ENCODE measurements at places on chromosomes 2 and 18.

GRCh38 chr18:62586781-62587487 is 64.1 kb downstream of the ZCCHC2 start:
- no peak for DNase-seq

DNA sequence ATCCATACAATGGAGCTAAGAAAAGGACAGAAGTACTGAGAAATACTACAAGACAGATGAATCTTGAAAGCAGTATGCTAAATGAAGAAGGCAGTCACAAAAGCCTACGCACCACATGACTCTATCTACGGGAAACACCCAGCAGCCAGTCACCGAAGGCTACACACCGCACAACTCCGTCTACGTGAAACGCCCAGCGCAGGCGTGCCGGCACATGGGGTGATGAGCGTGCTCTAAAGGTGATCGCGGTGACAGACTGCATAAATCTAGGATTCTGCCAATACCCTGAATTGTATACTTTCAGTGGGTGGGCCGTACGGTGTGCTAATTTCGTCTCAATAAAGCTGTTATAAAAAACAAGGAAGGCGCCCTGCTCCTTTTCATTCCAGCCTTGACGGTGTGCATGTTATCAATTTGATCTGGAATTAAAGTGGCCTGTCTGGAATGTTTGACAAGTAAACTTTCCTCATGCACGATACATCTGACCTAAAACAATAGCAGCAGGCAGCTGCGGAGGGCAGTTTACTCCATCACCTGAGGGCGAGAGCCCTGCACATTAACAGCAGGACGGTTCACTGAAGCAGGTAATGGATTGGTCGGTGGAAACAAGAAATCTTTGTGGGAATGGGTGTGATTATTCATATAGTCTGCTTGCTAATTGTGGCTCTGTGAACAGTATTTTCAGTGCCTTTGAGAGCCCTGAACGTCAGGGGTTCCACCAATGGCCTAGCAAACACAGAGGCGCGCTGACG is 86.2 kb upstream of the SALL3 start:
- no peak for DNase-seq

GRCh38 chr18:9215221-9215933 is 78.8 kb downstream of the ANKRD12 start:
- DNase-seq, result no peak

- peak; percentile 96 for DNase-seq
Measured at GRCh38 chr2:10043256-10043905, at the start of gene KLF11. TSS of gene KLF11 (plus strand) at chr2:10043550. CDS start at chr2:10043717, 167 bp downstream.

DNA sequence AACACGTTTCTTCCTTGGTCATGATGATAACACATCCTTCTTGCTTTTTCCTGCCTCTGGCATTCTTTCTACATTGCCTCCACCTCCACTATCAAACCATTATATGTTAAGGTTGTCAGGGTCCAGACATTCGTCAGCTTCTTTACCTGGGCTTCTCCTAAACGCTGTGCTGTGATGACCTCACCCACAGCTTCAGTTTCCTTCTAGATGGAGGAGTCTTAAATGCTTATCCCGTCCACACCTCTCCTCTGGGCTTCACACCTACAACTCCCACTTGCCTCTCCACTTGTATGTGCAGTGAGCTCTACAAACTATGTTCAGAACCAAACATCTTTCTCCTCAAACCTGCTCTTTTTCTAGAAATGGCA is 666 bp upstream of the STAT1 start:
- no peak for DNase-seq

DNA sequence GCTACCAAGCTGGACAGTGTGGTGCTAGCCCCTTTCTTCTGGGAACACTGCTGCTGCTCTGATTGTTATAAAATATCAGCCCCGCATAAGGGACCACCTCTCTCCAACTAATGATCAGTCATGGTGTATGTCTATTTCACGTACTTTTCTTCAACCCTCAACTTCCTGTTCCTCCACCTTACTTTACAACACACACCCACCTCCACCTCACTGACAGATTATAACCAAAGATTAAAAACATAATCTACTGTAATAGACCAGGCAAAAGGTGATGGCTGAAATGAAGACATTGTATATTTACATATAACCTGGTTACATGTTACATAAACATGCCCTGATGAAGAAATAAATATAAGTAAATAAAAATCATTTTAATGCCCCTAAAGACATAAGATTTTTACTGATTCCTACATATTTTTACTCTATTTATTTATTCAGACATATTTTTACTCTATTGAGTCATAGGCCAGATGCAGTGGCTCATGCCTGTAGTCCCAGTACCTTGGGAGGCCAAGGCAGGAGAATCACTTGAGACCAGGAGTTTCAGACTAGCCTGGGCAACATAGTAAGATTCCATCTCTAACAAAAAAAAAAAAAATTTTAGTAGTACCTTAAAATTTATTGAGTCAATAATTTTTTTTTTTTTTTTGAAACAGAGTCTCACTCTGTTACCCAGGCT is 12.8 kb downstream of the STK39 start:
- DNase-seq, result no peak

- DNase-seq, result peak; percentile 68
Measured at GRCh38 chr2:144501118-144501517, 18.8 kb downstream of the ZEB2 start.

DNA sequence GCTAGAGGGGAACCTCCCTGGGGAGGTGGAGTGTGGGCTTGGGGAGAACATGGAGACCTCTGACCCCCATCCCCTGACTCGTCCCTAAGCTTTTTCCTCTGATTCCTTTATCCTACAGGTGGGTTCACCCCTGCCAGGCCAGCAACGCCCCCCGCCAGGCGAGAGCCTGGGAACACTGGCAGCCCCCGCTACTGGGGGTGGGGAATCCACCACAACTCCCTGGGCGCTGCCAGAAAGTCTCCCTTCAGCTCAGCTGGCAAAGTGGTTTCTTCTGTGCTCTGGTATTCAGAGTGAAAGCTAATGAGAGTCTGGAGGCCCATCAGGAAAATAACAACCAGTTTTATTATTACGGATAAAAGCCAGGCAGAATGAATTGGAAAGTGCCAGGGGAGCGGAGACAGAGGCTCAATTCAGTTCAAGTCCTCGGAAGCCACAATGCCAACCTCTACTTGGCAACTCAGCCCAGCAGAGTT is 2.8 kb downstream of the DIPK1C start:
- DNase-seq, result peak; percentile 46

GRCh38 chr2:51011693-51012092 is 20.2 kb downstream of the NRXN1 start:
- DNase-seq, result no peak

DNA sequence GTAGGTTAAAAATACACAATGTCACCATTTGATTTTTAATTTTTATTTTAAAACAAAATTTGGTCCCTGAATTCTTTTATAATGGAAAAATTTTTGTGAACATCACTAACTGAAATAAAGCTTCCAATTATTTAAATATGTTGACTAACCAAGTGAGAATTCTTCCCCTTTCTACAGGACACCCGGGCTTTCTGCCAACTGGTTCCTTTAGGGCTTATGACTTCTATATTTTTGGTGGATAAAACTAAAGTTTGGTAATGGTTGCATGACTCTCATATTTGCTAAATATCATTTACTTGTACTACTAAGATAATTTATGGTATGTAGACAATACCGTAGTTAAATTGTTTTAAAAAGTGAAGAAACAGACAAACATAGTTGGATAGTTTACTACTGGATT is 291.0 kb upstream of the DOK6 start:
- peak; percentile 35 for DNase-seq

- no peak for DNase-seq
Measured at GRCh38 chr2:238506371-238507068, 79.8 kb downstream of the ASB1 start.

DNA sequence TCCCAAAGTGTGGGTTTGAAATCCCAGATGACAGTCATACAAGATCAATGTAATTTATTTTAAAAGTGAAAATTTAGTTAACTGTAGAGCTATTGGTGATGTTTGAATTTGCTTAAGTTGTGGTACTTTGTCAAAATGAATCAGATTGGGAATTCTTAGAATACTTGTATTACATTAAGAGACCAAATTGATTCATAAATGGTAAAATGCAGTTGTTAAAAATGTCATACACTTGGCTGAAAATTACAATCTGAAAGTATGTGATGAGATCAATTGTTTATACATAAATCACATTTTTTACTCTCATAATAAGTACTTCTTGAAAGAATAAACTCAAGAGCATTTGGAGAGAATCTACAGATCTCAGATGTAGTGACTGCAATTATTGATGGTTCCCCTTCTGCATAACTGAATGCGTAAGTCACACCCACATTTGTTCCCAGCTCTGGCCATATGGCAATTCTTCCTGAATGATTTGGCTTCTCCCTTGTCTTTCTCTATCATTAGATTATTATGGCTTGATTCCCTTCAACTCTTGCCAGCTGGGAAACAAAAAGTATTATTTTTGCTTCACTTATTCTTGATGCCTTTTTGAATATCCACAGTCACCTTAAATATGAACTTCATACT is 558.5 kb downstream of the CPS1 start:
- DNase-seq, result peak; percentile 47

DNA sequence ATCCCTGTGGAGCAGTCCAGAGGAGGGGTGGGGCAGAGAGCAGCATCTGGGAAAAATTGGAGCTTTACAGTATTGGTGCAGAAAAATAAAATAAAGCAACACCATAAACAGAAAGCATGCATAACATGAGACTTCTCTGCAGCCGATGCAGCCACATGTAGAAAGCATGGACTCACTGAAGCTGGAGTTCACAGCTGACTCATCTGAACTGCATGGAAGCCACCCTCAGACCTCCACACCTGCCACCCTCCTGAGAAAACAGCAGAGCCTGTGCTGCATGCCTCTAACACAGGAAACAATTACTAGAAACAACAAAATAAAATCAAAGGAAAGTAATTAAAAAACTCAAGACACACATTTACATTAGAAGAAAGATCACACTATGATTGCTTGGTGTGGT is 169.4 kb upstream of the ALKAL2 start:
- DNase-seq, result no peak

DNA sequence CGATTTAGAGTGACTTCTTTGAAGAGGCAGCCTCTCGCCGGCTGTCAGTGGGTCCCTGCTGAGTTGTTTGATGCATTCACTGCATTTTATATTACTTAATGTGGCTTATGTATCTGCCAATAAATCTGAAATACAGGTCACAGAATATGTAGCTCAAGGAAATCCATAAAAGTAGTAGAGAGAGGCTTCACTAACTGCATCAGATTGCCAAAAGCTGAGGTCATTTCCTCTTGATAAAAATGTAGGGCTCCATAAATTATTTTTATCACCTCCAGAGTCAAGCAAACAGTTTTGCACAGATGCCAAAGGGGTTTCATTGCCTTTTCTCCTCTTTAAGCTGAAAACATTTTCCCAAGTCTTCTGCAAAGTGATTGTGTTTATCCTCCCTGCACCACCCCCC is 36.5 kb upstream of the CCDC93 start:
- DNase-seq, result no peak

GRCh38 chr18:31429623-31430022 is 17.9 kb upstream of the DSG3 start:
- DNase-seq, result no peak

GRCh38 chr2:58156780-58157179 is 84.3 kb downstream of the FANCL start:
- peak; percentile 75 for DNase-seq

DNA sequence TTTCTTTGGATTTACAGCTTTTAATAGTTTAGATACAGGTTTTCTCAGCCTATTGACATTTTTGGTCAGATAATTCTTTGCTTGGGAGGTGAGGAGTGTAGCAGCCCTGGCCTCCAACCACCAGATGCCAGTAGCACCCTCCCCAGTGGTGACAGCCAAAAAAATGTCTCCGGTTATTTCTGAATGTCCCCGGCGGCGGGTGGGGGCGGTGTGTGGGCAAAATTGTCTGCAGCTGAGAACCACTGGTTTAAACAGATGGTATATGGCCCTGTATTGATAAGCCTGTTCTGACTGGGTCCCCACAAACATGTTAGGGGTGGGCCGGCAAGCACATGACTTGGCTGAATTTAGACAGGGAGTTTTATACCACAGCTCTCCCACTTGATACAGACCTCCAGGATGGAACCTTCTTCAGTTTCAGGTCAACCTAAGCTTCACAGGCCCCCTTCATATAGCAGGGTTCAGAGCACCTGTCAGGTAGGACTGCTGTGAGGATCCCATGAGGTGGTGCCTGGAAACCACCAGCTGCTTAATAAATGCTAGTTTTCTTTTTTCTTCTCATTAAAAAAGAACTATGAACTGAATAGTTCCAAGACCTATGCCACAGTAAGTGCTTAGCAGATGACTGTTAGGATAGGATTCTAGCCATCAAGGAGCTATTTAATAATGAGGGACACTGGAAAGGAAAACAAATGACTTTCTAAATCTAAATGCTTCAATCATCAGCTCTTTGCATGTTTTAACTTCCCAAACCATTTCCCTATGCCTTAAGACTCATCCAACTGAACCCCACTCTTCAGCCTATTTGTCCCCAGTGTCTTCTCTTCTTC is 18.1 kb downstream of the LPIN2 start:
- DNase-seq, result no peak

- no peak for DNase-seq
Measured at GRCh38 chr2:58730764-58731487, 489.8 kb upstream of the FANCL start.

DNA sequence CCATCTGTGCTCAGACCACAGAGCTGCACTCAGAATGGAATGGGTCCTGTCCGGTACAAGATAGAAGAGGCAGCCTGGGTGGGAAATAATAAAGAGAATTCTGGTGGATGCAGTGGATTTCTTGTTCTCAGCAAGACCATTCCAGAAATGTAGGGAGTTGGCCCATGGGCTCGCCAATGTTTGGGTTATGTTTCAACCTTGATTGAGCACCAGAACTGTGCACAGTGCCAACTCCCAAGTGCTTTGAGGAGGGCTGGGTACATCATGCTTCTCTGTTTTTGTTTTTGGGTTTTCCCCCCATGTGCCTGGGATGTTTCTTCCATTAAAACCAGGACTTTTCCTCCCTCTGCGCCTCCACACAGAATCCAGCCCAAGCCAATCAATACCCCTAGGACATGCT is 304.1 kb downstream of the TNS1 start:
- no peak for DNase-seq

DNA sequence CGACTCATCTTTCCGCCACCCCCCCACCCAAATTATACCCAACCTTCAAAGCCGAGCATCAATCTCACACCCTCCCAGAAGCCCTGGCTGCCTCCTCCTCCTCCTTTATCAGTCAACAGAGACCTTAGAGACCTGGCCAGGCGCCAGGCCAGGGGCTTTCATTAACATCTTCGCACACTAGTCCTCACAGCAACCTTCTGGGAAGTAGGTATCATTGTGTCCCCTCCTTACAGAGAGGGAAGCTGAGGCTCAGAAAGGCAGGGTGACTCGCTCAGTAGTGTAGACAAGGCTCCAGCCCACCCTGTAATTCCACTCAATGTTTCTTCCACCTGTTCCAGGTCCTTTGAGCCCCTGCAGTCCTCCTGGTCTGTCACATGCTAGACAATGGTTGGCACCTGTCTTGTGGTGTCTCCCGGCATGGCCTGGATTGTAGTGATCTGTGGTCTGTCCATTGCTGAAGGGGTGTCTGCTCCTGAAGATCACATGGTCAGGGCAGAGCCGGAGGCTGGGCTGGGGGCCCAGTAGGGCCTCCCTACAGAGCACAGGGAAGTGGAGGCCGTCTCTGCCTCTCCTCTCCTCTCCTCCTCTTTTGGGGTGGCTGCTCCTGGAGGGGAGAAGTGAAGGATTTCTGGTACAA is 36.0 kb downstream of the KLHL29 start:
- no peak for DNase-seq
